ENCODE measurements at places on chromosomes 13 and 19.

DNA sequence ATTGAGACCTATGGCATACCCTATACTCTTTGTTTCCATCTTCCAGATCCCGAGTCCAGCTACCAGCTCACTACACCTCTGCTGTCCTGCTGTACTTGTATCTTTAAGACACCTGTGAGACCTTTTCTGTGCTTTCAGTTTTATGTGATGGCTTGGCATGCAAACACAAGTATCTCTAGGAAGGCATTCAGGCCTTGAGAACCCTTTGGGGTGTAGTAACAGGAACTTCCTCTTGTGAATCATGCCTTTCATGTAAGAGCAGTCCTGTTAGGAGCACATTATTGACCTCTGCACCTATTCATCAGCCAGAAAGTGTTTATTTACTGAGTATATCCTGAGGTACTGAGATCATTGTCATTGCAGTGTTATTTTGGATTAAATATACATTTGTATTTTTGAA lies 87.0 kb upstream of the HTR2A start:
- H3K4me1 ChIP-seq: no peaks in the 10 kb centered on the region
- H3K27me3 ChIP-seq: no peaks in the 10 kb centered on the region
- no peak overlapping the region for H3K4me3 ChIP-seq
- H3K27ac ChIP-seq: no peak overlapping the region
- DNase-seq: no peak

DNA sequence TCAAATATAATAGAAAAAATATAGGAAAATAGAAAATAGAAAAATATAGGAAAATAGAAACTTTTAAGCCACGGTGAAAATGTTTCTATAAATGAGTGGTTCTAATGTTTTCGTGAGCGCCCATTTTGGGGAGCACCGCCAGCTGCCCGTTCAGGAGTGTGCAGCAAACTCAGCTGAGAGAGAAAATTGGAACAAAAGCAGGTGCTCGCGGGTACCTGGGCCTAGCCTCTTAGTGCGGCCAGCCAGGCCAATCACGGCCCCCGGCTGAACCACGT lies 204 bp upstream of the PDX1 start:
- H3K4me1 ChIP-seq: peaks cover 45% of the 10 kb centered on the region
- H3K27me3 ChIP-seq: peaks cover 35% of the 10 kb centered on the region
- H3K36me3 ChIP-seq: no peaks in the 10 kb centered on the region
- no peak for DNase-seq

- no peaks in the 10 kb centered on the region for H3K36me3 ChIP-seq
- no peaks in the 10 kb centered on the region for H3K4me1 ChIP-seq
- no peaks in the 10 kb centered on the region for H3K27me3 ChIP-seq
- no peak for DNase-seq
- H3K4me3 ChIP-seq: no peak overlapping the region
- H3K27ac ChIP-seq: no peak overlapping the region
Observed at GRCh38 chr13:31860002-31860401, 120.7 kb downstream of the RXFP2 start.

- H3K4me3 ChIP-seq: no peak overlapping the region
- no peak for DNase-seq
- H3K27ac ChIP-seq: no peak overlapping the region
- H3K36me3 ChIP-seq: no peaks in the 10 kb centered on the region
- H3K27me3 ChIP-seq: no peaks in the 10 kb centered on the region
Observed at GRCh38 chr19:49741210-49741844, 21.8 kb downstream of the TSKS start.
